ENCODE measurements at places on chromosomes 4 and X.

GRCh38 chr4:185839770-185840169, 27.8 kb upstream of the SORBS2 start:
- no peak for DNase-seq

DNA sequence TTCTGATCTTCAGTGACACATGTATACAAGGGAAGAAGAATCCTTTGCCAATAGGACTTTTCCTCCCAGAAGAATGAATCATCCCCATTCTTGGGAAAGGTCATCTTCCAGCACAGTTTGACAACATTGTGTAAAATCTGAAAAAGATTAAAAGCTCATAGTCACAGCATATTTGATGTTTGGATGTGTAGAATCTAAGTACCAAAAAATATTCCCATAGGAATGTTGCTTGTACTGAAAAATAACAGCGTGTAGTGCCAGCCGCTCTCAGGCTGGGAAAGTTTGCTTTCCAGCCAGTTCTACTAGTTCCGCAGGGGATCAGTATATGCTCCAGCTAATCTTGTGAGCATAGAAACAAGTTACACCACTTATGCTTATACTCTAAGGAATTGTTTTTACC, 74.7 kb upstream of the IL13RA1 start:
- DNase-seq: no peak

DNA sequence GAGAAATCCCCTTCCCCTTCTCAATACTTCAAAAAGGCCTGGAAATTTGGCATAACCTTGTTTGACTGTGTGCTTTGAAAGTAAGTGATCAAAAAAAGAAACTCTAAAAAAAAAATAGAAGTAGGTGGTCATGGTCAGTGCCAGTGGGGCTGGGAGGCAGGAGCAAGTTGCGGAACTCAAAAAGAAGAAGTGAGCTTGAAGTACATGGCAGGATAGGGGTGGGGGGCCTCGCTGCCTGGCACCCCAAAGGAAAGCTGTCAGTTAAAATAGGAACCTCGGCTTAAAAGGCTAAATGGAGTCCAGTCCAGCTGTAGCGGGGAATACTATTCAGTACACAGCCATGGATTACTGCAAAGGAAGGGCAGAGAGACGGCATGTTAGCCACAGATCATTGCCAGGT, 12.2 kb upstream of the NKRF start:
- no peak for DNase-seq

- DNase-seq: no peak
Observed at GRCh38 chr4:137676357-137676998, 144.2 kb upstream of the PCDH18 start.

- no peak for DNase-seq
Observed at GRCh38 chr4:101169044-101170014, 178.0 kb downstream of the PPP3CA start.

- no peak for DNase-seq
Observed at GRCh38 chrX:50700921-50701320, 113.1 kb downstream of the SHROOM4 start.

- DNase-seq: no peak
Observed at GRCh38 chrX:74551934-74552333, 62.5 kb downstream of the RLIM start.

DNA sequence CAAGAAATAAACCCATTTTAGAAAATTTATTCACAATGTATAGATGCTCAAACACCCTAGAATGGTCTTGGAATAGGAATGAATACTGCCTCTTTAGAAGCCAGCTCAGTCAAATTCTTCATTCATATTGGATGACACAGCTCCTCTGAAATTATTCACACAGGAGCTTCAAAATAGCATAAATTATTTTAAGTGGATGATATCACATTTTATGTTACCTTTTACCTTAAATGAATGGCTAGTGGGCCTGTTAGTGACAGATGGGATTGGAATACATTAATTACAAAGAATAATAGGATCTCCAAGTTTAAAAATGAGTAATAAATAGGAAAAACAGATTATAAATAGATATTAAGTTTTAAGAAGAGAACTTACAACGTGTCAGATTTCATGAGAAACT, 184.4 kb downstream of the GABRB1 start:
- no peak for DNase-seq
